ENCODE measurements at places on chromosomes 2 and 18.

DNA sequence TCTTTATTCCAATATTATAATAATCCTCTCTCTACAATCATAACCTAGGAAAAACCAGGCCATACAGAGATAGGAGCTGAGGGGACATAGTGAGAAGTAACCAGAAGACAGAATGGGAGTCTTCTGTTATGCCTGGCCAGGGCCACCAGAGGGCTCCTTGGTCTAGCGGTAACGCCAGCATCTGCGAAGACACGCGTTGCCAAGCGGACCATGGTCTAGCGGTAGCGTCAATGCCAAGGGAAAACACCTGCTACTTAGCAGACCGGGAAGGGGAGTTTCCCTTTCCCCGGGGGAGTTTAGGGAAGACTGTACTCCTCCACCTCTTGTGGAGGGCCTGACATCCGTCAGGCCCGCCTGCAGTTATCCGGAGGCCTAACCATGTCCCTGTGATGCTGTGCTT, 36.6 kb downstream of the ARL6IP6 start:
- no peaks in the 10 kb centered on the region for H3K4me1 ChIP-seq
- peaks cover 4% of the 10 kb centered on the region for H3K36me3 ChIP-seq
- H3K27ac ChIP-seq, result no peak overlapping the region
- no peaks in the 10 kb centered on the region for H3K27me3 ChIP-seq
- no peak overlapping the region for H3K4me3 ChIP-seq
- DNase-seq, result no peak

GRCh38 chr2:242004902-242005230, 135.3 kb downstream of the RTP5 start:
- H3K36me3 ChIP-seq, result no peaks in the 10 kb centered on the region
- no peak overlapping the region for H3K27ac ChIP-seq
- H3K4me3 ChIP-seq, result no peak overlapping the region
- H3K27me3 ChIP-seq, result peaks cover 3% of the 10 kb centered on the region
- DNase-seq, result no peak
- no peaks in the 10 kb centered on the region for H3K4me1 ChIP-seq

GRCh38 chr2:85648619-85649018, 19.4 kb downstream of the SFTPB start:
- peaks cover 53% of the 10 kb centered on the region for H3K36me3 ChIP-seq
- H3K4me1 ChIP-seq, result peaks cover 26% of the 10 kb centered on the region
- H3K4me3 ChIP-seq, result no peak overlapping the region
- no peaks in the 10 kb centered on the region for H3K27me3 ChIP-seq
- no peak for DNase-seq

- no peaks in the 10 kb centered on the region for H3K27me3 ChIP-seq
- H3K36me3 ChIP-seq, result no peaks in the 10 kb centered on the region
- peaks cover 7% of the 10 kb centered on the region for H3K4me1 ChIP-seq
- H3K4me3 ChIP-seq, result no peak overlapping the region
- H3K27ac ChIP-seq, result no peak overlapping the region
Observed at GRCh38 chr2:26979741-26980140, 9.3 kb downstream of the MAPRE3 start.

GRCh38 chr18:25346561-25346960, 5.4 kb downstream of the ZNF521 start:
- peaks cover 5% of the 10 kb centered on the region for H3K4me1 ChIP-seq
- no peak for DNase-seq
- H3K36me3 ChIP-seq, result no peaks in the 10 kb centered on the region
- no peak overlapping the region for H3K4me3 ChIP-seq
- no peaks in the 10 kb centered on the region for H3K27me3 ChIP-seq

- no peaks in the 10 kb centered on the region for H3K36me3 ChIP-seq
- peak overlapping the region; percentile 72 for H3K27ac ChIP-seq
- DNase-seq, result peak; percentile 99
- peaks cover 18% of the 10 kb centered on the region for H3K4me1 ChIP-seq
- no peaks in the 10 kb centered on the region for H3K27me3 ChIP-seq
Observed at GRCh38 chr2:173048897-173049661, 26.6 kb upstream of the MAP3K20 start.

DNA sequence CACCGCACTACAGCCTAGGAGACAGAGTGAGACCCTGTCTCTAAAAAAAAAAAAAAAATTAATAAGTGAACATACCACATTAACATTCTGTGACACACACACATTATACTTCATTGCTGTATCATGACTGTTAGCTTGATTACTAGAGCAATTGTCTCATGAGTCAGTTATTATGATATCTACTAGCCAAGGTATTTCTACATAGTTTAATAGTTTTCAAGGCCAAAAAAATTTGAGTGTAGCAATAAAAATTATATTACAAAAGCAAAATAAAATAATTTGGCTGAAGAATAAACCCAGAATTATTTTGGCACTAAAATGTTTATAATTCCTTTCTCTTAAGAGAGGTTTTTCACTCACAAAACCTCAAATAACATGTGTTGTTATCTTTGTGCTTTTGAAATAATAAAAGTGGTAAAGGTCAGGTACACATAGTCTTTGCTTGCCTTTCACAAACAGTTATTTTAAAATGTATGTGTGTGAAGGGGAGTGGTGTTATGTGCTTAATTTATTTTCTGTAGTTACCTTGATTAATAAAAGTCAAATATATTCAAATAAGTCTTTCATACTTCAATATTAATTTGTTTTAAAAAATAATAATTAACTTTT, 136.9 kb upstream of the SPOPL start:
- no peak overlapping the region for H3K27ac ChIP-seq
- peak; percentile 75 for DNase-seq
- H3K4me3 ChIP-seq, result no peak overlapping the region
- no peaks in the 10 kb centered on the region for H3K36me3 ChIP-seq
- H3K27me3 ChIP-seq, result no peaks in the 10 kb centered on the region
- H3K4me1 ChIP-seq, result no peaks in the 10 kb centered on the region

GRCh38 chr2:33929467-33929866, 330.4 kb upstream of the FAM98A start:
- no peak for DNase-seq
- no peaks in the 10 kb centered on the region for H3K27me3 ChIP-seq
- H3K27ac ChIP-seq, result no peak overlapping the region
- H3K36me3 ChIP-seq, result no peaks in the 10 kb centered on the region

GRCh38 chr2:167944825-167945659, 302.4 kb downstream of the STK39 start:
- peak; percentile 45 for DNase-seq
- no peaks in the 10 kb centered on the region for H3K36me3 ChIP-seq
- no peak overlapping the region for H3K4me3 ChIP-seq
- no peak overlapping the region for H3K27ac ChIP-seq
- H3K27me3 ChIP-seq, result no peaks in the 10 kb centered on the region

- H3K36me3 ChIP-seq, result no peaks in the 10 kb centered on the region
- no peaks in the 10 kb centered on the region for H3K27me3 ChIP-seq
- H3K27ac ChIP-seq, result no peak overlapping the region
- H3K4me3 ChIP-seq, result no peak overlapping the region
Observed at GRCh38 chr2:164725542-164725941, 104.3 kb upstream of the GRB14 start.

All from astrocyte (in vitro differentiated cells and primary cell).